Activated T-helper 1 cell treated with anti-CD3 and anti-CD28 coated beads, Interleukin-2, amount 50 U/mL, for 16 hours (primary cell): ENCODE measurements at places on chromosomes 4 and X.

- no peak for DNase-seq
Observed at GRCh38 chr4:177131736-177132135, 177.9 kb upstream of the NEIL3 start.

- DNase-seq = no peak
Observed at GRCh38 chrX:49129427-49129826, 5.9 kb upstream of the GPKOW start.

DNA sequence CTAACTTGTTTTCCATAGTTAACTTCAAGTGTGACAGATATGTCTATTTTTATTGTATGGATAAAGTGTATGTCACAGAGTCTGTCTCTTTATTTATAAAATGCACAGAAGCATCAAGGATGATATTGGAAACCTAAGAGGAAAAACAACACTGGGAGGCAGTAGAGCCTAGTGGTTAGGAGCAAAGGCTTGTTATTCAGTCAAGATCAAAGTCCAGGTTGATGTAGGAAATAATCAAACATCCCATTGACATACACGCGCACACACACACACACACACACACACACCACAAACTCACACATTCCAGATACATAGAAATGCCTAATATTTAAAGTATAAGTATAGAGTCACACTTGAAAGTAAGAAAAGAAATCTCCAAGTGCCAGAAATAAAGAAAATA lies 206.8 kb downstream of the CHRDL1 start:
- no peak for DNase-seq

DNA sequence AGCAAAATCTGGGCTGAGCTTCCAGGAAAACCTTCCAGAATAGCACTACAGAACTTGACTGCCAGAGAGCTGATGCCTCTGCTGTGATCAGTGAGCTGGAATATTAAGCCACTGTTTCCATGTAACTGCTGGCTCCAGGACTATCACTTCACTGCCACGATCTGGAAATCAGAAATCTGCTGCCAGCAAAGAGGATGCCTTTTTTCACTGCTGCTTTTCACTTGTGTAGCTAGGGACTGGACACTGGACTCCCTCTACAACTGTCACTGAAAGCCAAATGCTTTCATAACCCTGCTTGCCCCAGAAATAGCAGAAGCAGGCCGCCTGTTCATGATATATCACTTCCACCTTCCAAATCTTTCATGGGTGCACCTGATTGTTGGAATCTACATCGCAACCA lies 9.4 kb upstream of the AP1S2 start:
- DNase-seq = no peak

GRCh38 chr4:147620315-147620714 lies 3.1 kb downstream of the TMEM184C start:
- DNase-seq = no peak

- no peak for DNase-seq
Observed at GRCh38 chr4:185999207-185999606, 69.7 kb upstream of the TLR3 start.

GRCh38 chrX:13463608-13464007 lies 105.8 kb upstream of the EGFL6 start:
- DNase-seq = no peak

DNA sequence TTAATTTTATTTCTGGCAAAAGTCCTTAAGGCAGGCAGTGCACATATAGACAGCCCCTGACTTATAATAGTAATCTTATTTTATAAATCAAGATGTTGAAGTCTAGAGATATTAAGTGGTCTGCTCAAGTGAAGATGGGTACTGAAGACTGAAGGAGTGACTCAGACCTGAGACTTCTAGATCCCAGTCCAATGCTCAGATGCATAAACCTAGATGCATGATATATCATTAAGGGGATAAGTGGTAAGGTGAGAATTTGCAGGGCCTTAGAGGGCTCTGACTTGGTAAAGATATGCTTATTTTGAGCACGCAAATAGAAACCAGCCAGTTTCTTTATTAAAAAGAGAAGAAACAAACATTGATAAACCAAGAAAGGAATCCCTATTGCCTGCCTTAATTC lies 42.9 kb downstream of the SLC9A7 start:
- no peak for DNase-seq

DNA sequence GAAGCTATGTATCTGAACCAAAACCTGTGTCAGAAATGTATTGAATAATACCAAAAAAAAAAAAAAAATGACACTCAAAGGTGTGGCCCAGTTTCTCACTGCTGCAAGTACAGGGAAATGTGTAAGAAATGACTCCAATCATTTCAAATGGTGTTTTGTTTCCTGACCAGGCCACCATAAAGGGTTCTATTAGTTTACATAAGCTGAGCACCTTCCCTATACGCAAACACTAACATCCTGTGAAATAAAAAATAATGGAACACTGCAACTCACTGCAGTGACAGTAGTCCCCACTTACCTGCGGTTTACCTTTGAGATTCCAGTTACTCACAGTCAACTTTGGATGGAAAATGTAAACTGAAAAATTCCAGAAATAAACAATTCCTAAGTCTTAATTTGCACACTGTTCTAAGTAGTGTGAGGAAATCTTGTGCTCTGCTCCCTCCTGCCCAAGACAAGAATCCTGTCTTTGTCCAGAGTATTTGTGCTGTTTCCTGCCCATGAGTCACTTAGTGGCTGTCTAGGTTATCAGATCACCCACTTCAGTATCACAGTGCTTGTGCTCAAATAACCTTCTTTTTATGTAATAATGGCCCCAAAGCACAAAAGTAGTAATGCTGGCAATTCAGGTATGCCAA lies 265.3 kb downstream of the RCHY1 start:
- DNase-seq = no peak

DNA sequence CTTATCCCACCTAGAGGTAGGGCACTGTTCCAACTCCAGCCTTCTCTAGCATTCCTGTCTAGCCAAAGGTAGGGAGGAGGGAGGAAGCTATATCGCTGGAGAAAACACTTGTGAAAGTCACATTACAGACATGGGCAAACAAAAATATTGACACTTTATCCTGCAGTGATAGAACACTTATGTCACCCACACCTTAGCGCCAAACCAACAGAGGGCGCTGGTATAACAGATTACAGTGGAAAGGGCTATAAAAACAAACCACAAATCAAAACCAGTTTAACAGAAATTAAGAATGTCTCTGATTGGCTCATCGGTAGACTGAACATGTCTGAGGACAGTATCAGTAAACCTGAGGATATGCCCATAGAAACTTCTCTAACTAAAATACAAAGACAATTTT lies 451.3 kb downstream of the TLL1 start:
- no peak for DNase-seq

- DNase-seq = no peak
Observed at GRCh38 chrX:103932133-103932532, 30.3 kb upstream of the TMSB15B start.

DNA sequence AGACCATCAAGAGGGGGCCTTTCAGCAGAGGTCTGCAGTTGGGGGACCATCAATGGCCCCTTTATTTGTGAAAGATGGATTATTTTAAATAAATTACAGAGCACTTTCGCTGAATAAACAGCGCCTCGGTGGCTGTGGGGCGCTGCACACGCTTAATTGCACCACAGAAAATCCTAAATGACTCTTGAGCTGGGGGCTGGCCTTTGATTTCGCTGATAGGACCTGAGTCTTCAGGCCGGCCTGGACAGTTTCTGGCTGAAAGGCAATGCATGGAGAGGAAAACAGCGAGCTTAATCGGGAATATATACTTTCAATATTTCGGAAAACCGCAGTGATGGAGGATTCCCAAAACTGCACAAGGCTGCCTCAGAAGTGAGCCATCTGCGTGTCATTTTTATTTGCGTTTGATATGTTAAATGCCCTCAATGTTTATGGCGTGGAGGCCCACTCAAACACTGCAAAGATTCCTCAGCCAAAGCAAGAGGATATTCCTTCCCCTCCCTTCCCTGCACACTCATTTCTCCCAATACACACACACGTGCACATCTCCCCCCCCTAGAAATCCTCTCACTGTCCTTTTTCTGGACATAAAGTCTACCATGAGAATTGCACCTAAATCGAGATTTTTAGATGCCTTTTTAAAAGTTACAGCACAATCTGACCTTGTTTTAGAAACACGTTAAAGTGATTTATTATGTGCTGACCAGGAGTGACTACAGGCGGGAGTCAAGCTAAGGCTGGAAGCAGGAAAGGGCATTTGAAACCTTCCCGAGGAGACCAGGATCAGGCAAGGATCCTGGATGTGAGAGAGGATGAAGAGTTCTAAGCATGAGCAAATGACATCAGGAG lies 340.7 kb downstream of the RAB28 start:
- no peak for DNase-seq

GRCh38 chr4:134518574-134519217 lies 317.1 kb upstream of the PABPC4L start:
- DNase-seq = no peak

GRCh38 chr4:96108146-96108545 lies 268.3 kb downstream of the PDHA2 start:
- no peak for DNase-seq

DNA sequence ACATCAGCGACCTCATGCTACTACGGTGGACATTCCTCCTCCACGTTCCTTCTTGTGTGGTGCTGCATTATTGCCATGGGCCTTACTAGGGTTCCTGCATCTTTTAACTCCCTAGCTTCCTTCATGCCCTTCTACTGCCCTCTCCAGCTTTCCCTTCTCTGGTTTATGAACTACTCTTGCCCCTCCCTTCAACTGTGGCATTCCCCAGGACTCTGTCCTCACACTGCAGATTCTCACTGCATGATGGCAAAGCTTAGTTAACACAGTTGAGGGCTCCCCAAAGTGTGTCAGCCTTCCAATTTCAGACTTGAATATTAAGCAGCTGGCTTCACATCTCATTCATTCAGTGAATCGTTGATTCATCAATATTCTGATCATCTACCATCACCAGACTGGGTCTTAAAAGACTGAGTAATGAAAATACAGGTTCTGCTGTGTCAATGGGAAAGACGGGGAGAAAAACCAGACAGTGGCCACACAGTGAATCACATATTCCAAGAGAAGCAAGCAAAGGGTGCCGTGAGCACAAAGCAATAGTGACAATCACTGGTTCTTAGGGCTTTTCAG lies 53.0 kb downstream of the ZFX start:
- DNase-seq = no peak

- DNase-seq = no peak
Observed at GRCh38 chr4:54548098-54548620, 109.6 kb upstream of the KIT start.

DNA sequence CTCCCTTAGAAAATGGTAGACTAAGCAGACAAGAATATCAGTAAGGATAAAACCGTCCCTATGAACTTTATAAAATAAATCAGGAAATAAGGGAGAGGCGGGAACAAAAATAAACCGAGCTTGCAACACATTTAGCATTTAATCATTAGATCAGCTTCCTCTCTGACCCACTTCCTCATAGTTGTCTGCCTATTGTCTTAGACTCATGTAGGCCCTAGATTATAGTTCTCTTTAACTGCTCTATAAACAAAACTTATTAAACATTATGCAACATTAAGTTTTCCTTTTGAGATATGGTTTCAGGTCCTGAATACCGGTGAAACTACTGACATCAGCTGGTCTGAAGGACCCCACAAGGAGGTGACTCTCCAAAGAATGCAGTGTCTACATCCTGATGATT lies 15.8 kb upstream of the SRD5A3 start:
- DNase-seq = no peak

DNA sequence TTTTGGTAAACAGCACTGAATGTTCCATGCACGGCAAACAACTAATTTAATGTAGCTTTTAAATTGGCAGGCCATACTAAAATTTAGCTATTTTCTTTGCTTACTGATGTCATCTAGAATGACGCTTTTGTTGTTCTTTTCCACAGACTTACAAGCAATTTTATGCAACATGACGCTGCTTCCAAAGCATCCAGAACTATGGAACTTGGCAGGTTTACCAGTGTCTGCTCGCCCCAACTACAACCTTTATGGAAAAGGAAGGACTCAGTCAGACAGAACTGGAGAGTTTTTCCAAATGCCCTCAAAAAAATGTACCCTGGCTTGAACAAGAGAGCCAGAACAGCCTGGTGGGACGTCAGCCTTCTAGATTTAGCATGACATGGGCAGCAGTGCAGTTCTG lies 58.7 kb downstream of the ANOS1 start:
- DNase-seq = no peak

GRCh38 chr4:68259191-68259590 lies 13.7 kb upstream of the TMPRSS11B start:
- no peak for DNase-seq

DNA sequence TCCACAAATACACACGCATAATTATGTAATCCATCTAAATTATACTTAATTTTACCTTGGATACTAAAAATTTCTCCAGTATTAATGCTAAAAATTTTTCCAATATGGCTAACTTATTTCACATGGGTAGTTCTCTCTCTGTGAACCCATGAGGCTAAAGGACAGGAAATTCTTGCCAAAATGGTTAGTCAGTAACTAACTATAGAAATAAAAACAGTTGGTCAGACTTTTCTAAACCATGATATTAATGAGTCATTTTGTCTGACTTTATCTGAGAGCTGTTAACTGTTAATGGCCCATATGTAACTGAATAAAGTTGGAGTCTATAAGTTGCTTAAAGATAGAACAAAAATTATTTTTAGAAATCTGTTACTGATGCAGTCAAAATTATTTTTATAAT lies 549.4 kb downstream of the TLL1 start:
- DNase-seq = no peak

DNA sequence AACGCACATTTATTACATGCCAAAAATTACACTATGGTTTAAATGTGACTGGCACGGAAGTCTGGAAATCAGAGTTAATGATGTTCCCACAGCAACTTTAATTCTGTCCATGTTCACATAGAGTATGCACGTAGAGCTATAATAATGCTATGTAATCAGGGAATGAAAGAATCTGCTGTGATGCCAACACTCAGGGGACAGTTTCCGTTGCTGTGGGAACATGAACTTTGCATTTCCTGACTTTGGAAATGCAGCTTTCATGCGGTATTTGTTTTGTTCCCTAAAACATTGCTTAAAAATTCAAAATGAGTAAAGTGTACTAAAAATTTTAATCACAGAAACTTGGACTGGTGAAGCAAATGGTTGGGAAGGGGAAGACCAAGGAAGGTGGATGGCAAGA lies 65.7 kb downstream of the MAGEA1 start:
- DNase-seq = no peak

GRCh38 chrX:74506317-74507115 lies 85.2 kb downstream of the SLC16A2 start:
- DNase-seq = no peak

GRCh38 chrX:69113723-69114122 lies 51.5 kb downstream of the PJA1 start:
- DNase-seq = no peak

GRCh38 chrX:133639726-133640125 lies 224.4 kb upstream of the GPC4 start:
- no peak for DNase-seq

DNA sequence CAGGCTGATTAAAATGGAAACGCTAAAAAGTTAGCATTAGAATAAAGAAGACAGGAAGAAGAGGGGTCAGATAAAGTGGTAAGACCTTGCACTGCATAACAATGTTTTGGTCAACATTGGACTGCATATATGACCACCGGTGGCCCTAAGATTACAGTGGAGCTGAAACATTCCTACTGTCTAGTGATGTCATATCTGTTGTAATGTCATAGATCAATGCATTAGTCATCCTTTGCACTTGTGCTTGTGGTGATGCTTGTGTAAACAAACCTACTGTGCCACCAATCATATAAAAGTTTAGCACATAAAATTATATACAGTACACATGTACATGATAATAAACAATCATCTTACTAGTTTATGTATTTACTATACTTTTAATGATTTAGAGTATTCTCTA lies 73.0 kb downstream of the TMEM165 start:
- DNase-seq = no peak
